ENCODE measurements at places on chromosomes 3 and 15.

DNA sequence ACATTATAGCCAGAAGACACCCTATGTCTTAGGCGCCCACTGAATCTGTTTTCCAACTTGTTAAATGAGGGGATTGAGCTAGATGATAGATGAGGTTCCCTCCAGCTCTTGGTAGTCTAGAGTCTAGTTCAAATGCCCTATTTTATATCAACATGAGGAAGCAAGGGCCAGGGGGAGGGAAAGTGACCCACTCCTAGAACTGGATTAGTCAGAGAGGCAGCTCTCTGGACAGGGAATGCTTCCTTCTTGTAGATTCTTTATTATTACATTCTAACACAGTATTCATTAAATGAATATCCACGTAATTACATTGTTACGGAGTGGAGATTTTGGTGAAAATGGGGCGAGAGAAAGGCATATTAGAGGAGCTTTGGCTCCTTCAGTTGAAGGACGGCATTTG is 89.5 kb downstream of the RAD18 start:
- no peak for DNase-seq

DNA sequence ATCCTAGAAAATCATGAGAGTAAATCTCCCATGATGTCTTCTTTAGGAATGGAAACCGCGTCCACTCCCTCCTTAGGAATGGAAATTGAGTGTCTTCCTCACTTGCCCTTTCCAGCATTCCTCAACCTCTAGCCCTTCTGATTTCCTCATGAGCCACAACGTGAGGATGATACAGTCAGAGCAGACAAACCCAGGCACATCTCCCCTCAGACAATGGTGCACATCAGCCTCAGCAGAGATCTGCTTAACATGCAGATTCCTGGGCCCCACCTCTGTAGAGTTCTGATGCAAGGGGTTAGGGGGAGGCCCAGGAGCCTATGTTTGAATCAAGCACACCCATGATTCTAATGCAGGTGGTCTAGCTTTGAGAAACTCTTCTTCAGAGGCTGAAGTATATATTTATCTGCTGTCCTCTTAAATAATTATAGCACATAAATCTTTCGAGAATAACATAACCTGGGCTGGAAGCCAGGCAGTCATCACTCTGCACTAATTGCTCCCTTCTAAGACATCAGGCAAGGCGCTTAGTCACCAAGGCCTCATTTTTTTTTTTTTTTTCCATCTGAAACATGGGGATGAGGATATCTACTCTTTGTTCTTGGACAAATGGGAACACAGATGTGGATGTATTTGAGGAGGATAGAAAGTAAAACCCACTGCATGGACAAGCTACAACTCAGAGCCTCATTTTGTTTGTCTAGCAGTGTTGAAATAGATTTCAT is 81.7 kb downstream of the PRICKLE2 start:
- DNase-seq = no peak

DNA sequence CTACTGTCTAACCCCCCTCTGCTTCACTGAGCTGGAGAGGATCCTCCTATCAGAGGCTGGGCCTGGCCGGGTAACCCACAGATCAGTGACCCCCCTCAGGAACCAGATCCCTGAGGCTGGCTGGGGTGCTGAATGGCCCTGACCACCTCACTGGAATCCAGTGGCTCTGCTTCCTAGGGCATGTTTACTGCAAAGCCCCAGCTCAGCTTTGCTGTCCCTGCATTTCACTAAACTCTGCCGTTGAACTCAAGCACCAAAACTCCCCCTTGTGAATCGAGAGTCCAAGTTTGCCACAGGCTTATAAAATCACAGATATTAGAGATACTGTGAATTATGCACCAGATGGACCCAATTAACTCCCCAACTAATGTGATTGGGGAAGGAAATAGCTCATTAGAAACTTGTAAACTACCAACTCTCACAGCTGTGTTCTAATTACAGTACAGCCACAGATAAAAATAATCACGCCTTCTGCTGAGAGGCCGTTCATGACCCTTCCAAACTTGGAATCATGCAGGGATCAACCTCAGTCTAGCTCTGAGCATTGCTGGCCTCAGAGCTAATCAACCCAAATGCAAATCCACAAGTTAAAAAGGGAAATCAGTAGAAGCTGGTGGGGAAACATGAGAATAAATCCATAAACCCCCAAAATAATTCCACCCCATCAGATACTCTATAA is 47.0 kb downstream of the OCA2 start:
- no peak for DNase-seq

DNA sequence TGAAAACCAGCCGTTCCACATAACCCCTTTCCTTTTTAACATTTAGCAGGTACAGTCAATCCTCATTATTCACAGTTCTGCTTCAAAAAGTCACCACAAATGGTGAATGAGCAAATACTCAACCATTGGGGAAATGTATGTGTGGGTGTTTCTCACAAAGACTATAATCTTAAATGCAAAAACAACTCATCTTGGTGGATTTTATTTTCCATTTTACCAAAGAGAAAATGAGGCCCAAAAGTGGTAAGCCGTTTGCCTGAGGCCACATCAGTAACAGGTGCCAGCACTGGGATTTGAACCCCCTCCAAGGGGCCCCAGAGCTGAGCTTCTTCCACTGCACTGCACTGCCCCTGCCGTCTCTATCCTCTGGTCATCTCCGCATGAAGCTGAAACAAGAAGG is 208.8 kb downstream of the OSBPL10 start:
- no peak for DNase-seq

- no peak for DNase-seq
Measured at GRCh38 chr3:94248042-94248441, 185.2 kb downstream of the NSUN3 start.

DNA sequence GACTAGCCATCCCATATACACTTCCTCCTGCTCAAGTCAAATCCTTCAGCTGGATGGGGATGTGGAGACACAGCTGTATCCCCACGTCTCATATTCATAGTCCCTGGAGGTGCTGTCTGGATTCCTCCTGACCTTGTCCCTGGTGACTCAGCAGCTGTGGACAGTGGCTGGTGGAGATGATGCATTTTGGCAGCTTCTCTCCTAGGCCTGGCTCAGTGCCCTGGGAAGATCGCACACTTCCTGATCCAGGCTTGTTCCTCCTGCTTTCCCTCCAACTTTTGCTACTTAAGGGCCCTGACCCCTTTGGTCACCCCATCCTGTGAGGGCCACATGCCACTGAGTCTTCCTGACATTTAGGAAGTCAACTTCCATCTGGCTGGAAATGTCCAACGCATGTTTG is 44.4 kb downstream of the ADAMTSL3 start:
- DNase-seq = no peak

- no peak for DNase-seq
Measured at GRCh38 chr3:60504827-60505457, 746.3 kb downstream of the FHIT start.

- DNase-seq = no peak
Measured at GRCh38 chr3:31391150-31391549, 141.6 kb upstream of the STT3B start.

DNA sequence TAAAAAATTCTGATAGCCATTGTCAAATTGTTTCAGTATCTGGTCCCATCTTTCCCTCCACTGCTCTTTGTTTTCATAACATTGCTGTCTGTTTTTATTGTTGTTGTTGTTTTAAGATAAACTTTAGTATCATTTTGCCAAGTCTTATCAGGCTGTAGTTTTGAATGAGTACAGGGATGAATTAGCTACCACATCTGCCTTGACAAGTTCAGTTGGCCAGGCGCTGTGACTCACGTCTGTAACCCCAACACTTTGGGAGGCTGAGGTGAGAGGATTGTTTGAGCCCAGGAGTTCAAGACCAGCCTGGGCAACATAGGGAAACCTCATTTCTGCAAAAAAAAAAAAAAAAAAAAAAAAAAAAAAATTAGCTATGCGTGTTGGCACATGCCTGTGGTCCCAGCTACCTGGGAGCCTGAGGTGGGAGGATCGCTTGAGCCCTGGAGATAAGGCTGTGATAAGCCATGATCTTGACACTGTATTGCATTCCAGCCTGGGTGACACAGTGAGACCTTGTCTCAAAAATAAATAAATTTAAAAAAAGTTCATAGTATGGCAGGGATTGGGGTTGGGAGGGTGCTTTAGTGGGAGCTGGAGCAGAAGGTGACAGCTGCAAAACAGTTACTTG is 8.3 kb upstream of the ANKDD1A start:
- DNase-seq = no peak

GRCh38 chr3:123847209-123847608 is 36.9 kb downstream of the MYLK start:
- no peak for DNase-seq

DNA sequence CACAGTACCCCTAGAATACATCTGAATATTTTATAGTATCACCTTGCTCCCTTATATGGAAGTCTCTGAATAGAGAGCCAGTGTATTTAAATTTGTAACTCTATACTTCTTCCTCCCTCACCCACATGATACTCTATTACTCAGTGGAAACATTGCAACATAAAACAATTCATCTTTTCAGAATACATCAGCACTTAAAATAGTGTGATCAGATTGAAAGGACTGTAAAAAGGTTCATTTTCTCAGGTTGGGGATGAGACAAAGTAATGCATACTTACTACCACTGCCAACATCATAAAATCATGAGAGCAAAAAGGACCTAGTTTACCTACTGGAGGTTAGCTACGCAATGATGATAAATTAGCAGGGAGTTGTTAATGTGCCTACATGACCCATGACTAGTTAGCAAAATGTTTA is 13.8 kb upstream of the THRB start:
- no peak for DNase-seq

GRCh38 chr15:33007303-33007855 is 187.1 kb downstream of the FMN1 start:
- DNase-seq = no peak

GRCh38 chr15:58559904-58560588 is 128.3 kb downstream of the LIPC start:
- DNase-seq = no peak

GRCh38 chr3:114384558-114384903 is 90.7 kb downstream of the TIGIT start:
- no peak for DNase-seq

DNA sequence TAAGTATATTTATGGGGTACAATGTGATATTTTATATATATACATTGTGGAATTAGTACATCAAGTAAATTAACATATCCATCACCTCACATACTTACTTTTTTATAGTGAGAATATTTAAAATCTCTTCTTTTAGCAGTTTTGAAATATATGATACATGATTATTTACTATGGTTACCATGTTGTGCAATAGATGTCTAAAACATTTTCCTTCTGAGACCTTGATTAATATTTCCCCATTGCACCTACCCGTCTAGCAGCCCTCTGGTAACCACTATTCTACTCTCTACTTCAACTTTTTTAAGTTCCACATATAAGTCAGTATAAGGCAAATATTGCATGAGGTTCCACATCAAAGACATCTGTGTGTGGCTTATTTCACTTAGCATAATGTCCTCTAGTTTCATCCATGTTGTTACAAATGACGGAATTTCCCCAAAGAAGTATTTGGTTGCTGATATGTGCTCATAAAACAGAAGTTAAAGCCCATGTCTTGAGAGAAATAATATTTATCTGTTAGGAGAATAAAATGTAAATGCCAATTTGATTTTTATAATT is 29.6 kb upstream of the NFKBIZ start:
- DNase-seq = no peak

DNA sequence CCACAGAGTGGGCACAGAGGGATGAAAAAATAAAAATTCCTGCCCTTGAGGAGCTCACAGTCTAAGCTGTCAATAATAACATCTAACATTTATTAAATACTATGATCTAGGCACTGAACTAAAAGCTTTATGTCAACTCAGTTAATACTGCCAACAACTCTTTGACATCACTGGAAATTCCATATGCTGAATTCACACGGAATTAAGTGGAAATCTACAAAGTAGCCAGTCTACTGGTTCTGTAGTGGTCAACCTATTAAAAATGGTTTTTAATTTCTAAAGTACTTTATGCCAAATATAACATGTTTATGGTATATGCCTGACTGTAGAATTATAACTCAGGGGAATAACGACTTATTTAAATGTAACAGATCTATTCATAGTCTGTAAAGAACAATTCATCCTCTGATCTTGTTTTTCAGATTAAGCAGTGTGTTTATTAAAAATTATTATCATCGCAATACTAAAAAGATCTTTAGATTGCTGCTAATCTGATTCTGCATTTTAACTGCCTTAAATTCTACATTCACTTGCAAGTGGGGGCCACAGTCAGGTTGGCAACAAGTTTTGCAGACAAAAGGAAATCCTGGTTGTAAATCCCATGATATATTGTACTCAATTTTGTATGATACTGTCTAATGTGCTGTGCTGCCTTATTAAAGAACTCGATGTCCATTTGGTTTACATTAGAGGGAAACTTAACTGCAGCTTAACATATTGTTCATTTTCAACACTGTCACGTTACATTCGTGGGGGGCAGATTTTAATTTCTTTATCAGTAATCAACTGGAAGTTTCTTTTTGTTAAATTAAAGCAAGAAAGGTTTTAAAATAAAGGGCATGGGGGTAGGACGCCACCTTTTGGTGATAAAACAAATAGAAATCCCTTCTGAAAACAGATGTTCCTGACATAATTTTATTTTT is 2.6 kb upstream of the FOXP1 start:
- peak; percentile 49 for DNase-seq

DNA sequence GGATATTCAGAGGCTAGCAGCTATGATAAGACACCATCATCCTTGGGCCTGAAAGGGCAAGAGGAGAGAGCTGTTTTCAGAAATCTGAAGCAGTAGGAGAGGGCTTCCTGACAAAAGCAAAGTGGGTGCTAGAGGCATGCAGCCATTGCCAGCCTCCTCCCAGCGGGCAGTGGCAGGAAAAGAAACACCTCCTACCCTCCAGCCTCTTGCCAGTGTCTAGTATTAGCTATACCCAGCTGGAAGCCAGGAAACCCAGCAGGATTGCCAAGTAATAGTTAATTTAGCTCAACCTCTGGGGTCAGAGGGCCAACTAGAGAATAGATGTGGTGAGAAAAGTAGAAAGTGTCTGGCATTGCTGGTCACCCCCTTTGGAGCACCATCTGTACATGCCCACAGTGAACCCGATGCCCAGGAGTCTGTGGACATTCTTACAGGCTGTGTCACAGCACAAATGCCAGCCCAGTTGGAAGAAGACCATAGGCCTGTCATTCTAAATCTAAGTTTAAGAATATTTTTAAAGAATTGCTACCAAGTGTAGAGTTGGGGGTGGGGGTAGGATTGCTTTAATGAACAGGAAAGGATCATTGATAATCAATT is 85.3 kb downstream of the HCN4 start:
- no peak for DNase-seq

DNA sequence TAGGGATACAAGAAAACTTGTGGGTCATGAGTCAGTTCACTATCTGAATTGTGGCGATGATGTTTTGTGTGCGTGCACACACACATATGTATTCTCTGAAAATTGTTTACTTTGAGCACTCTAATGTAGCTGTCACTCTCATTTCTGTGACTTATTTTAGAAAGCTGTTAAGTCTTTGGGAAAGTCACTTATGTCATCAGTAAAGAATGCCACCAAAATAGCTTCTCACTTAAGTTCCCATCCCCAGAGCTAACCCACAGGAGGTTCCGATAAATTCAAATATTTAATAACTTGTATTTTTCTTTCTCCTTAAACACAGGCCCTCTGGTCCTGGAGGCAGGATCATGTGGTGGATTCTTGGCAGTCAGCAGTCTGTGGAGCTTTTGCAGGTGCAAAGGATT is 138.3 kb downstream of the LRIG1 start:
- DNase-seq = no peak

Measured in central memory CD4-positive, alpha-beta T cell (primary cell).